ENCODE measurements at places on chromosomes 4 and X.

DNA sequence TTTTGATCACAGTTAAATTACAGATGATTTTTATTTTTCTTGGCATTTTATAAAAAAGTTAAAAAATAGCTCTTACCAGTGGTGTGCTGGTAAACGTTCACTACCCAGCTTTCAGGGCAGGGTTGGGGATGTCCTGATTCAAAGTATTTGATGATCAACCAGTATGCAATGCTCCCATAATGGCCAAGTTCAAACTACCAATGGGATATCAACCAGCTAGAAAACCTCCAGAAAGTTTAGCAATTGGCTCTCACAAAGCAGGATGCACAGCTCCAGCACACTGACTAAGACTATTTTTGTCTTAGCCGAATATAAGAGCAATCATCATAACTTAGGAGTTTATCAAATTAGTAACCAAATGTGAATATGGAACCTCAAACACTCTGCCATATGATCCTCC is 108.0 kb upstream of the PDE5A start:
- DNase-seq, result no peak

DNA sequence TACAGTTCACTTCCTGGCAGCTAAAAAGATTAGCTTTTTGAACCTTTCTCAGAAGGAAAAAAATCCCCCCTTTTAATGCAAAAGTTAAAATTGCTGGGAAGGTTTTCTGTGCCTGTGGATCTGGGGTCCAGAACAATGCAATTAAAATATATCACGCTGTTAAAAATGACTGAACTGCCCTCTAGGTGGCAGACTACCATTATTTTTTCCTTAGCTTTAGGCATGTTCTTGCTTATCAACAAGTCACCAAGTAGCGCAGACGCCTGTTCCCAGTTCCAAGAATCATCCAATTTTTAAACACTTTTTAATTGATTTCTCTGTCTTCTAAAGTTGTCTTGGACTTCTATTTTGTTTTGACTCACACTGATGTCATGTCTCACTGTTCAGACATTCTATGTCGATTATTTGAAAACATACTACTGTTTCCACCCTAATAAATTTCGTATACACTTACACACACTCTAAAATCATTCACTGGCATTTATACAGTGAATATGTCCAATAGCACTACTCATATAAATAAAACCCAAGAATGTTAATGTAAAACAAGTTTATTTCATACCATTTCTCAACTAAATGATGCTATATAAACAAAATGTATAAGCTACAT is 661.6 kb downstream of the RAPGEF2 start:
- DNase-seq, result peak; percentile 70

GRCh38 chrX:20623448-20623847 is 356.7 kb upstream of the RPS6KA3 start:
- DNase-seq, result no peak

DNA sequence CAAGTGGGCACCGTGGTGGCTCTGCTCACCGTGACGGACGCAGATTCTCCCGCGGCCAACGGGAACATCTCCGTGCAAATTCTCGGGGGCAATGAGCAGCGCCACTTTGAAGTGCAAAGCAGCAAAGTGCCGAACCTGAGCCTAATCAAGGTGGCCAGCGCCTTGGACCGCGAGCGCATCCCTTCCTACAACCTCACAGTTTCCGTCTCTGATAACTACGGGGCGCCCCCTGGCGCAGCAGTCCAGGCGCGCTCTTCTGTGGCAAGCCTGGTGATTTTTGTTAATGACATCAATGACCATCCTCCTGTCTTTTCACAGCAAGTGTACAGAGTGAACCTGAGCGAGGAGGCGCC is 2.7 kb downstream of the FAT4 start:
- no peak for DNase-seq

DNA sequence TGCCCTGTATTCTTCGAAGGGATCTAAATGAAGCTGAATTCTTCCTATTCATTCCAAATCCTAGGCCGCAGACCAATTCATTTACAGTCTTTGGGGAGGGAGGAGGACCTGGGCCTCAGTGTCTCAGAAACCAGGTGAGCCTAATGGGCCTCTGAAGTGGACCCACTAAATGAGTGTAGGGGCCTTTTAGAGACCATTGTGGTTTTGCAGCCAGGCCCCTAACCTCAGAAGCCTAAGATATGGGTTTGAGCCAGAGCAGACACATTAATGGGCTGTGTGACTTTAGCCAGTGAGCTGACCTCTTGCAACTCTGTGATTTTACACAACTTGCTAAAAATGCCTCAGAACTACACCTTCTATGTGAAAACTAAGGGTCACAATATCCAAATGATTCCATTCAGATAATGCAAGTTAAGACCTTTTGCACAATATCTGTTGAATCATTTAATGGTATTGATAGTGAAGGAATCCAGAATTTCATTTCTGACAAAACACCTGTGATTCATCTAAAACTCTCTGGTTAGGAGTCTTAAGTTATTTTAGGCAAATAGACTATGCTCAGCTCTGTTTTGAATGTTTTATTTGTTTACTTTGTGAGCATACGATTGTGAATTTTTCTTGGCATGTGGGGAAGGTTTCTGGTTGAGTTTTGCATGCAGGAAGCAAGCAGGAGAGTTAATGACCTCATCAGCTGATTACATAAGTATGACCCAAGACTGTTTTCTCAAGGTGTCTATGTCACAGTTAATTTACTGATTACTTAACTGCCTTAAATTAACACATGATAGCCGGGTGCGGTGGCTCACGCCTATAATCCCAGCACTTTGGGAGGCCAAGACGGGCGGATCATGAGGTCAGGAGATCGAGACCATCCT is 75.0 kb downstream of the EVC start:
- peak; percentile 77 for DNase-seq
